ENCODE measurements at places on chromosomes 3 and 15.

DNA sequence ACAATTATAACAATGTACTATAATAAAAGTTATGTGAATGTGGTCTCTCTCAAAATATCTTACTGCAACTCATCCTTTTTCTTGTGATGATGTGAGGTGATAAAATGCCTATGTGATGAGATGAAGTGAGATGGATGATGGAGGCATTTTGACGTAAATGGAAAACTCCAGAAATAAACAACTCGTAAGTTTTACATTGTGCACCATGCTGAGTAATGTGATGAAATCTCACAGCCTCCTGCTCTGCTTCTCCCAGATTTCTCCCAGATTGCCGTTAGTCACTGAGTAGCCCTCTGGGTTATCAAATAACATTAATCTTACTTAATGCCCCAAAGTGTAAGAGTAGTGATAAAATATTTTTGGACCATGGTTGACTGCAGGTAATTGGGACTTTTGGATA is 64.8 kb upstream of the SLCO2A1 start:
- DNase-seq, result no peak

DNA sequence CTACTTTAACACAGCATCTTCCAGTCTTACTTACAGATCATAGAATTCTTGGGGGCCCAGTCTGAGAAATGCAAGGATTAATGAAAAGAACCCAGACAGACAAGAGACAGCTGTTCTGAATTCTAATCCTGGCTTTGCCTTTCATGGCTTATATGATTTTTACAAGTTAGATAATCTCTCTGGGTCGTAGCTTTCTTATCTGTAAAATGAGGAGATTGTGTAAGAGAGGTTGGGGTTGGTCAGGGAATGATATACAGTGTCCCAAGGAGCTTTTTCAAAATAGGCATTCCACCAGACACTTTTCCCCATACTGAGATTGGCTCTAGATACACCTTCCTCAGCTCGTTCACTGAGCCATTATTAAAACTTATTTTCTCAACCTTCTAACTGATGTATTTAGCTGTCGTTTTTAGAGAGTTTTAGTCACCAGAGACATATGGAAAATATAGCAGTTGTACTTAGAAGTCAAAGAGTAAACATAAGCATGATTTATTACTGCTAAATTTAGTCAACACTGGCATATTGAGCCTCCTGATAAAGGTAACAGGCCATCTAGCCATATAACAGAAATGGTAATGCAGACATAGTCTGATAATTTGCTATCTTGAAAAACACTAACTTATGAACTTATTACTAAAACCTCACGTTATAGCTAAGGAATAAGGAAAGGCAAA is 163.0 kb upstream of the MLF1 start:
- no peak for DNase-seq

- DNase-seq, result no peak
These were observed 69.1 kb downstream of the SSUH2 start for GRCh38 chr3:8575364-8576104.

- DNase-seq, result peak; percentile 88
These were observed 36.7 kb upstream of the SLC7A14 start for GRCh38 chr3:170622369-170623159.

- no peak for DNase-seq
These were observed 20.9 kb downstream of the IL12A start for GRCh38 chr3:160009525-160009924.

GRCh38 chr3:64184621-64185020 is 40.6 kb downstream of the PRICKLE2 start:
- DNase-seq, result no peak

DNA sequence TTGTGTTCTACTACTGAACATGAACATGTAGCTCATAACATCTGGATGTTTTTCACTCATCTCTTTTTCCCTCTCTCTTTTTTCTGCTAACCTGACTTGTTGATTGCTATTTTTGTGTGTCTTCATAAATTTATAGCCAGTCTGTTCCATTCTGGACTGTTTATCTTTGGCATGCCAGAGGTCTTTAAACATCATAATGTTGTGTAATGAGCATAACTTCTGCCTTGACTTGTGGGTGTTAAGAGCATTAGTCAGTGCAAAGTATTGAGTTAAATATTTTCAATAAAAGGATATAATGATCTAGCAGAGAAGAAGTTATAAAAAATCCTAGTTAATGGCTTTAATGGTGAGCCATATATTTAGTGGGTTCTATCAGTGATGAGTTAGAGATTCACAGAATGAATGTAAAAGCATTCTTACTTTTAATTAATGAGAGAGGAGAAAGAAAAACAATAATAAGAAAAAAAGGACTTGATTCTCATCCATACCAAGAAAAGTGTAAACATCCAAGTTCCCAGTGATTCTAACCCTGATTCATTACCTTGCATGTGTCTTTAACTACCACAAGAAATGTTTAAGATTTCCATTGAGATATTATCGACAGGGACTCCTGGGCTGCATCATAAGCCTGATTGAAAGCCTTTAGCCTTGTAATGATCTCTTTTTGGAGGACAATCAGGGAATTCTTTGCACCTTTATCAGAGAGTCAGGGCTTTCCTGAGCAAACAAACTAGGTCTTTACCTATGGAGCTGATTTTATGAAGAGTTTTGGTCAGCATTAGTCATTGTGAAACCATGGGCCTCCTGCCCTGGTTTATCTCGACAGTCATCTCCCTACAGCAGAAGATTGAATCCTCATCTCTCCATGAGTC is 22.9 kb downstream of the MITF start:
- no peak for DNase-seq

- DNase-seq, result no peak
These were observed 45.0 kb downstream of the COPS2 start for GRCh38 chr15:49110158-49110944.

GRCh38 chr3:134034005-134034785 is 4.5 kb upstream of the SLCO2A1 start:
- DNase-seq, result no peak

DNA sequence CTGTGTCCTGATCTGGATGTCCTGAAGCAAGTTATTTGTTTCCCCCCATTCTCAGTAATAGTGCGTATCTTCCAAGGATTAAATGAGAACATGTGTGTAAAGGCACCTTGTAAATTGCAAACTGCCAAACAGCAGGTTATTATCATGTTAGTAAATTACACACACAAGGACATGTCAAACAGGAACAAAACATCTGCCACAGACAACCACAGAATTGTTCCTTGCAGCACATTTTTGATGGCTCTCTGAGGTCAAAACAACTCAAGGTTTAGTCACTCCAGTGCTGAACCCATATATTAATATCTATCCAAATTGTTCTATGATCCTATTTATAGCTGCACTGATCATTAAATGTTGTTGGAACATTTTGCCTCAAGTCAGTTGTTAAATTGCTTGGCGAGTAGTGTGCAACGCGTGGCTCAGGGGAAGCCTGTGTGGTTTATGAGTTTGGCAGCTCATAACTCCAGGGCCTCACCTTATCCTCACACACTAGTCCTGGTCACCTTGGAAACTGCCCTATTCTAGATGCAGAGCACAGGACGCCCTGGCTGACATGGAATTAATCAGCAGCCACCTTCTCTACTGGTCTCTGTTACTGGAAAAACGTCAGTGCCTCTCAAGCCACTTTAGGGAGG is 46.3 kb upstream of the CDV3 start:
- DNase-seq, result no peak

DNA sequence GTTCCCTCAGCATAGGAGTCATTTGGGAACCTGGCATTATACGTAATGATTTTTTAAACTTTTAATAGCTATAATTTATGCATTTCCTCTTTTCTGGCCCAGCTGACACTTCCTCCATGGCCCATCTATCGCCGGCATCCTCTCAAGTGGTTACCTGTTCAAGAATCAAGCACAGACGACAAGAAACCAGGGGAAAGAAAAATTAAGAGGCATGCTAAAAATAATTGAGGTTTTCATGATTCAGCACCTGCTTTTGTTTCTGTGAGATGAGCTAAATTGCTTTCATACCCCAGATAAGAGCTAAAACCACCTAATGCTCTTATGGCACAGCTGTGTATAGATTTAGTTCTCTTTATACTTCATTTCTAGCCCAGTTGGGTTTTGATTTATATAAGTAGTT is 1.7 kb downstream of the SPCS1 start:
- no peak for DNase-seq

DNA sequence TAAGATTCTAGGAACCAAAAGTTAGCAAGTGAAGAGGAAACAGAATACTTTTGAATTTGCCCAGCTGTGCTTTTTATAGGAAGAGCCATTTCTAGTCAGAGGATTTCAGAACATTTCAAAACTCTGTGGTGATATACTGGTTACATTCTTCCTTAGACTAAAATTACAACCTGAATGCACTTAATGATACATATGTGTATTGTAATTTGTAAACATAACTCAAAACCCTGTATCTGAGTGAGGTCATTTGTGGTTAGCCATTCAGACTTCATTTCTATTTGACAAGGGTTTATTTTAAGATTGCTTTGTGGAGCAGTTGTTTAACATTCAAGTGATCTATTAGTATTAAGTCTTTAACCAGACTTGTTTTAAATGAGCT is 59.4 kb upstream of the TRIM71 start:
- no peak for DNase-seq

DNA sequence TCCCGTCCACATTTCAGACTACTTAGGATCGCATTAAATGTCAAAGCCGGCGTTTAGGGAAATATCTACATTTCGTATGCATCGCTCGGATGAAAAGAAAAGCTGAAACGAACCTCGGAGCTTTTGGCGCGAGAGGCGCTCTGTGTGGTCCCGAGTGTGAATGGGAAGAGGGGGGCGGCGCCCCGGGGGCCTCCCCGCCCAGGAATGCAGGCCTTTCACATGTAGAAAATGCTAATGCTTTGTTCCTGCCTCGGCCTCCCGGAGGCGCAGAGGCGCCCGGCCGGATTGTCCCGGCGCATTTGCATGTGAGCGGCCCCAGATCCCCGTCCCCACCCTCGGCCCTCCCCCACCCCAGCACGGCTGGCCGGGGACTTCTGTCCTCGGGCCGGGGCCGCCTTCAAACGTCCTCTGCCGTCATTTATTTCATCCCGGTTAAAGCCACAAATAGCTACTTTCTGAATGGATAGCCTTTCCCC is 37.0 kb upstream of the TRIM71 start:
- no peak for DNase-seq

- DNase-seq, result no peak
These were observed 969 bp upstream of the BSN start for GRCh38 chr3:49553324-49553691.

GRCh38 chr3:156603379-156604017 is 48.6 kb upstream of the SSR3 start:
- no peak for DNase-seq

GRCh38 chr3:133608388-133608787 is 34.9 kb downstream of the CDV3 start:
- no peak for DNase-seq

- DNase-seq, result no peak
These were observed 203.7 kb upstream of the ZNF385D start for GRCh38 chr3:21954709-21955108.

DNA sequence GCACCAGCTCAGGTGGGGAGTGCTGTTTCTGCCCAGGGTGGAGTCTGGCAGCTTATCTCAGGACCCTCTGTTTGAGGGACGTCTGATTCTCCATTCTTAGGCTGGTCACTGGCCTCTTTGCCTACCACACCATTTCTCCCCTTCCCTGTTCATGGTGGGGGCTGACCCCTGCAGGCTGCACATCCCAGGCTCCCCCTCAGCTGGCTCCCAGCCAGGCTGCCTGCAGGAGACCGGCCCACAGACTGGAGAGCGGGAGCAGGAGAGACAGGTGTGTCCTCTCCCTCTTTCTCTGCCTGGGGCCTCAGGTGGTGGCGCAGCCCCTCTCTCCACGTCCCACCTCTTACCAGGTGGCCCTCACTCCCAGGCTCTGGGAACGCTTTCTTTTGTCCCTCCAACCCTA is 60.8 kb downstream of the RAB11A start:
- DNase-seq, result no peak

GRCh38 chr3:171775943-171776342 is 34.3 kb downstream of the PLD1 start:
- DNase-seq, result peak; percentile 72

GRCh38 chr3:119420196-119420595 is 43.2 kb downstream of the TMEM39A start:
- no peak for DNase-seq

GRCh38 chr3:175065497-175065896 is 206.4 kb downstream of the NAALADL2 start:
- no peak for DNase-seq

DNA sequence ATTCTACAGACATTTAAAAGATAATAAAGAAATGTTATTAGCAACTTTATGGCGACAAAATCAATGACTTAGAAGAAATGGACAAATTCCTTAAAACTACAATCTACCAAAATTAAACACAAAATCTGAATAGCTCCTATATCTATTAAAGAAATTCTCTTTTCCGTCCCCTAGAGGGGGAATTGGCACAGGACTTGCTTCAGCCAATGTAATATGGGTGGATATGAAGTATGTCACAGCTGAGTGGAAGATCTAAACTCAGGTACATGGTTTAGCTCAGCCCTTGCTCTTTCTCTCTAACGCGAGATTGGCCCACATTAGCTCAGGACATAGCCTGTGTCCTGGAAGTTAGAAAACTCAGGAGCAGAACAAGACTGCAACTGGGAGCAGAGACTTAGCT is 79.3 kb downstream of the DNAH12 start:
- no peak for DNase-seq

- no peak for DNase-seq
These were observed 28.9 kb downstream of the CLEC3B start for GRCh38 chr3:45055032-45055410.

- DNase-seq, result peak; percentile 94
These were observed 71.1 kb downstream of the CCNL1 start for GRCh38 chr3:157088601-157089454.

DNA sequence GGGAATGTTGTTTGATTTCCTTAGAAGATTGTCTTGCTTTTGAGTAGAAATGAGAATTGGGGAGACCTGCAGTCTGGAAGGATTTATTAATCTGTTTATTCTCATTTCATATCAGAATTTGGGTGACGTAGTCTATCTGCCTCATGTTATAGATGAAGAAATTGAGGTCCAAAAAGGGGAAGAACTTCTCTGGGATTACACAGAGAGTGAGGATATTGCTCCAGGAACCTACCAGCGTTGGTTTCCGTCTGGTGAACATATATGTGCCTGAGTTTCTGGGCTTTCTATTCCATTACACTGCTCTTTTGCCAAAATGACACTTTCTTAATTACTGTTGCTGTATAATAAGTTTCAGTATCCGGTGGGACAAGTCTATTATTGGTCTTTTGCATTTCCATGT is 51.8 kb downstream of the CTDSPL start:
- no peak for DNase-seq

DNA sequence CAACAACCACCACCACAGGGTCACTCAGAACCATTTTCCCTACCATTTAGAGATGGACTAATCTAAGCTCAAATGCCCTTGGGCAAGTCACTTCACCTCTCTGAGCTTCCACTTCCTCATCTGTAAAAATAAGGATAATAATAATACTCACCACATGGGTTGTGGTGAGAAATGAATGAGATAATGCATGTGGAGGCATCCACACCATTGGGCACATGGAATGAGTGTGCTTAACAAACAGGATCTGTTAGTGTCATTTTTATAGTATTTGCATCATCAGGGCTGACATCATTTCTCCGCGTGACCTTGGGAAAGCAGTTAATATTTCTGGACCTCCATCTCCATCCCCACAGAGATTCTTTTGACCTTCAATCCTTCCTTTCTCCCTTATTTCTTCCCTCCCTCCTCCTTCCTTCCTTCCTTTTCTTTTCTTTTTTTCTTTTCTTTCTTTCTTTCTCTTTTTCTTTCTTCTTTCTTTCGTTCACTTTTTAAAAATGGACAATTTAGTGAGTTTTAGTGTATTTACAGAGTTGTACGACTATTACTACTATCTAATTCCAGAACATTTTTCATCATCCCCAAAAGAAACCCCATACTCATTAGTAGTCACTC is 7.7 kb upstream of the RFT1 start:
- DNase-seq, result no peak

Measured in pons (tissue), 1 donor.